ENCODE measurements at places on chromosomes 3 and 15. TPM values are rescaled to one million over a fixed set of nuclear protein-coding genes. Genes with fewer than 3 reads are reported as not detected.
A peak's percentile ranks its signal among the peaks of the same experiment; 100 is the strongest.

DNA sequence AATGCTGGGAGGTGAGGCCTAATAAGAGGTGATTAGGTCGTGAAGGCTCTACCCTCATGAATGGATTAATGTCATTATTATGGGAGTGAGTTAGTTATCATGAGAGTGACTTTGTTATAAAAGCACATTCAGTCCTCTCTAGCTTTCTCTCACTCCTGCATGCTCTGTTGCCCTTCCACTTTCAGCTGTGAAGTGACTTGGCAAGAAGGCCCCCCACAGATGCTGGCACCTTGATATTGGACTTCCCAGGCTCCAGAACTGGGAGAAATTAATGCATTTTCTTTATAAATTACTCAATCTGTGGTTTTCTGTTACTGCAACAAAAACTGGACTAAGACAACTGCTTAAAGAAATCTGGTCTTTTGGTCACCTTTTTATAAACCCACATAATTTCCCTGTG lies 144.3 kb downstream of the FBN1 start:
- DNase-seq: no peak

DNA sequence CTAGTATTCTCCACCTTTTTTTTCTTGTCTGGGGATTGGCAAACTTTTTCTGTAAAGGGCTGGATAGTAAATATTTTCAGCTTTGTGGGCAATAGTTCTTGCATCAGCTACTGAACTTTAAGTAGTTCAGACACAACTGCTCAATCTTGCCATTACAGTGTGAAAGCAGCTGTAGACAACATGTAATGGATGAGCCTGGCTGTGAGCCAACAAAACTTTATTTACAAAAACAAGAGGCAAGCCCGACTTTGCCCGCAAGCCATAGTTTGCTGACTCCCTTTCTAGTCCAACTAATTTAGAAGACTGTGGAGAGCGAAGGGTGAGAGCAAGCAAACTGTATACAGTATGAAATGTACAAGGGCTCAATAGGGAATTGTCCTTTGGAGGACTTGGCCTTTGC lies 6.2 kb downstream of the FRMD4B start:
- DNase-seq: no peak

Gene GOLGA6D
- not detected for total RNA-seq

DNA sequence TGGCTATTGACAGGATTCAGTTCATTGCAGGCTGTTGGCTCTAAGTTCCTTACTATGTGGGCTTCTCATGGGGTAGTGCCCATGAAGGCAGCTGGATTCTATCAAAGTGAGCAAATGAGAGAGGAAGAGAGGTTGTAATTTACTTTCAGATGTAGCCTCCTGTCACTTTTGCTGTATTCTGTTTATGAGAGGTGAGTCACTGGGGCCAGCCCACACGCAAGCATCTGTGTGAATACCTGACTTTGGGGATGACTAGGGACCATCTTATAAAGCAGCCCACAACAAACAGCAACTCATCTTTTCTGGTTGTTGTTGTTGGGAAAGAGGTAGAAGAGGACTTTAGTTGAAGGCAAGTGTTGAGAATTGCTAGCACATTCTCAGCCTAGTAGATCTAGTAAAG lies 506.3 kb upstream of the GRM7 start:
- DNase-seq: no peak

GRCh38 chr15:31831596-31831995 lies 198.7 kb upstream of the CHRNA7 start:
- DNase-seq: no peak

- DNase-seq: no peak
Observed at GRCh38 chr15:90981681-90982080, 12.7 kb downstream of the PRC1 start.

- no peak for DNase-seq
Observed at GRCh38 chr3:54877730-54878129, 50.1 kb downstream of the LRTM1 start.

DNA sequence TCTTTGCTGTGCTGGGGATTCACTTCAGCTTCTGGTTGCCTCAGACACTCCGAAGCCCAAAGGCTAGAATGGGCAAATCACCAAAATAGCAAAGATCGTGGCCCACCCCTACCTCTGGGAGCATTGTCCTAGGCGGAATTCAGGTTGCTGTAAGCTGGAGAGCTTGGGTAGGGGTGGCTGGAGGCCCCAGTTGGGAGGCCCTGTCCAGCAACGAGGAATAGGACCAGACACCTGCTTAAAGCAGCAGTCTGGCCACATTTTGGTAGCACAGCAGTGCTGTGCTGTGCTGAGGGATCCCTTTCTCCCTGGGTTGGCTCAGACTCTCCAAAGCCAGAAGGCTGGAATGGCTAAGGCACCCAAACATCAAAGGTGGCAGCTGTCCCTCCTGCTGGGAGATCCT lies 99.3 kb downstream of the CLDN1 start:
- DNase-seq: no peak

Gene GNAT1
- not detected for total RNA-seq

DNA sequence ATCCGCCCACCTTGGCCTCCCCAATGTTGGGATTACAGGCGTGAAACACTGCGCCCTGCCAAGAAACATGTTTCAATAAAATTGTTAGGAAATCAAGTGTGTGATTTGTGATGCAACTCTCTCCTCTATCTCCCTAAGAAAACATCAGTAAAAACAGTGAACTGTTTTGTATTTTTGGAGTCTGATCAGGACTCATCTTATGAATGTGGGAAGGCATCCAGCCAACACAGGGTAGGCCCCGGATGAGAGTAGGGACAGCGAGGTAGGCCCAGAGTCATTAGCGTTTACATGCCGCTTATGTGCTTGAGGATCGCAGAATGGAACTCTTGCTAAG lies 884 bp upstream of the GLYCTK start:
- no peak for DNase-seq

DNA sequence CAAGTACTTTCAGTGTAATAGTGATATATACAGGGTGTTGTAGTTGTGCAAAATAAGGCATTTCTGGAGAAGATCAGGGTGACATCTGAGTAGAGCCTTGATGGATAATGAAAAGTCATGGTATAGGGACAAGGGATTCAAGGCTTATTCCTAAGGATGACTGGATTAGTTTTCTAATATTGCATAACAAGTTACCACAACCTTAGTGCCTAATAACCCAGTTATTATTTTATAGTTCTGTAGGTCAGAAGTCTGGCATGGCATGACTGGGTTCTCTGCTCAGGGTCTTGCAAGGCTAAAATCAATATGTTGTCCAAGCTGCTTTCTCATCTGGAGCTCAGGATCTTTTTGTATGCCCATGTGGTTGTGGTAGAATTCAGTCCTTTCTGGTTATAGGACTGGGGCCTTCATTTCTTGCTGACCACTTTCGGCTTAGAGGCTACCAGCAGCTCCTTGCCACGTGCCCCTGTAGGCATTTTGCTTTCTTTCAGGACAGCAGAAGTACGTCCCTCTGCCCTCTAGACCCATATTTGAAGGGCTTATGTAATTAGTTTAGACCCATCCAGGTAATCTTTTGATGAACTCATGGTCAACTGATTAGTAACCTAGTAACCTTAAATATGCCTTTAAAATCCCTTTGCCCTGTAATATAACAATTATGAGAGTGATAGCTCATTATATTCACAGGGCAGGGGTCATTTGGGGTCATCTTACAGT lies 73.2 kb upstream of the LRRFIP2 start:
- no peak for DNase-seq

GRCh38 chr15:38842226-38842625 lies 277.6 kb upstream of the RASGRP1 start:
- no peak for DNase-seq

GRCh38 chr15:89322822-89323221 lies 11.8 kb downstream of the POLG start:
- no peak for DNase-seq

GRCh38 chr3:86147119-86147518 lies 843.8 kb downstream of the VGLL3 start:
- DNase-seq: no peak

Gene ZNF620
- total RNA-seq: 6.4 TPM

DNA sequence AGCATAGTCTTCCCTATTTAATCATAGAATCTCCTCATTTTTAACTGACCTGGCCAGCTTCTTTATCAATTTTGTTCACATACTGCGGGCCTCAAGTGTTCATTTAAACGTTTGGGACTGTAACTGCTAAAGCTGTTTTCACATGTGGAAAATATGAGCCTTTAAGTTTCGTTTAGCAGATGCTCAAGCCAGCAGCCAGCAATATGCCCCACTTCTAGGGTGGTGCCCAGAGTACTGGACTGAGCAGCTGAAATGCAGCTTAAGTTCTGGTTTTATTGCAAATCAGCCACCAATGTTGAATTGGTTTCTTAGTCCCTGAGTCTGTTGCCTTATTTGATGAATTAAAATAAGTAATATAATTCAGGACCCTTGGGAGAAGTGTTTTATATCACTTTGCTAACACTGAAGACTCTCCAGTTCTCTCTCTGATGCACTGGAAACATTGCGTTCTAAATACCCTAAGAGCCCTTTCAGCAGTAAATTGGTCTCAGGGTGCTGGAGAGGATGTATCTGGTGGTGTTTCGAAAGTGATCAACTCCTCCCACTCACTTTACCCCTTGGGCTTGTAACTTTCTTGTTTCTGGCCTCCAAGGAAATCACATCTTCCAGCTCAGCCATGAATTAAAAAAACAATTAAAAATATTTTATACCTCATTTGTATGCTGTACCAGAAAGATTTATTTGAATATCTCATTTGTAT lies 61.7 kb downstream of the B3GALNT1 start:
- no peak for DNase-seq

DNA sequence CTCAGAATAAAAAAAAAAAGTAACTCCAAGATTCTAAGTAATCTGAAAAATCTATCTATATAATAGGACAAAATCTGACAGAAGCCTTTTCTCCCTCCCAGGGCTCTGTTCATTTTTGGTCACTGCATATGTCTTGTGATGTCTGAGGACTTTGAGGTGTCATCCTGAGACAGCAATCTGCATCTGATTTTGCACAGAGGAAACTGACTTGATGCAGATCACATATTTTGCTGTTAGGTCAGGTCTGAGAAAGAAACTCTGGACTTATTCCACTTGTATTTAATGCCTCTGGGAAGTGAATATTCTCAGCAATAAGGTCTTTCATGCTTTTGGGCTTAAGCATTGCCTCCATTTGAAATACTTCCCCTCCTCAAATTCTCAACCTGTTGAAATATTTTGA lies 295.2 kb upstream of the THBS1 start:
- DNase-seq: no peak

Gene GOLGA6L10
- total RNA-seq: 0.41 TPM

- DNase-seq: no peak
Observed at GRCh38 chr3:108489776-108490175, 20.6 kb downstream of the MYH15 start.

DNA sequence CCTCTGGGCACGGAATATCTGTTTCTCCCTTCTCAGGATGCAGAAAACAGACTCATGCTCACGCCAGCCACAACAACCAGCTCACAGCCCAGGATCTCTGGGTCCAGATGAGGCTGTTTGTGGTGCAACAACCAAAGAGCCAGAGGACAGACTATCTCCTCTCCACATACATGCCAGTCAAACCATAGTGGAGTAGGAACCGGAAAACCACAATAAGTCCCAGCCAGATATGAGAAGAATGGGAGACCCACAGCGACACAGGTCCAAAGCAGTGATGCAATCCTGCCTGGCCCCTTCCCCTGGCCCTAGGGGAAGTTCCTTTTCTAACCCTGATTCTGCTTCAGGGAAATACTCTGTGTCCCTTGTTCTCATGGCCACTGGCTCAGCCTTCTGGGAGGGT lies 27.6 kb downstream of the MEX3B start:
- no peak for DNase-seq

DNA sequence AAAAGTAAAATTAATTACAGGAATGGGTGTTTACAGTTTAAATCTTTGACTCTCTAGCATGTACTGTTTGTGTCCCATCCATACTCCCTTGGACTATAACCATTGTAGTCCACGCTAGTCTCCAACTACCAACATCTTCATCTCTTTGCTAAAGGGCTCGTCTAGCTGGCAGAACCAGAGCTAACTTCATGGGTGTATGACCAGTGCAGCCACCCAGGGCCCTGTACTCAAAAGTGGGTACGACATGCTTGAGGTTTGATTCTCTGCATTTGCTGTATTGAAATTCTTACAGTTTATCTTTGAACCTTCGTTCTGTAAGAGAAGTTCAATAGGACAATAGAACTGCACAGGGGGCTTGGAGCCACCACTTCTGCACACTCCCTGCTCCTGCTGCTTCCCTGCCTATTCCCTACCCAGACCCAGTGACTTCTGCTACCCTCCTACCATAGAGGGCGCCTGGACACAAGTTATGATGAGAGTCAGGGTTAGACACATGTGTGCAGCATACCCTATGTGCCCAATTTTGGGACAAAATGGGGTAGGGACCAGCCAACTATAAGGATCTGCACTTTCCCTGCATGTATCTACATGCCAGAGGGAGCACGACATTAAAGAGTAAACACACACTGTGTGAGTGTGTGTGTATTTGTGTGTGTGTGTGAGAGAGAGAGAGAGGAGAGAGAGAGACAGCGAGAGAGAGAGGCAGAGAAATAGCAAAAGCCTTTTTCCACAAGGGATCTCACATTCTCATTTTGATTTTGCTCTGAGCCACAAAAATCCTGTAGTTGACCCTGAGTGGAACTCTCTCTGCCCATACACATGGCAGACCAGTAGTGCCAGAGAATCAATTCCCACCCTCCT lies 59.0 kb upstream of the NECTIN3 start:
- DNase-seq: no peak

DNA sequence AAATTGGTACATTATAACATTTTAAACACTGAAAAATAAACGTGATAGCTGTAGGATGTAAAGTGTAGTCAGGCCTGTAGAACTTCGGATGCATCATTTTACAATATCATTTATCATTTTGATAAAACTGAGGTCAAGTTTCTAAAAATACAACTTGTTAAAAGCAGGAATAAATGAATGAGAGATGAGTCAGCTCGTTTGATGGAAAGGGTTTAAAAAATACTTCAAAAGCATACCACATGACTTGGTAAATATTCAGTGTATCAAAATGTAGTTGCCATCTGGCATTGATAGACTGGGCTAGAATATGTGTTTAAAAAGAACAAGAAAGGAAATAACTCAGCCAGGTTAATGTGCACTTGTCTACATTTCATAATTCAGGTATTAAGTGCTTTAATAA lies 357.0 kb downstream of the TIGIT start:
- DNase-seq: no peak

- peak; percentile 64 for DNase-seq
Observed at GRCh38 chr3:52299879-52300611, 12.4 kb downstream of the GLYCTK start.

DNA sequence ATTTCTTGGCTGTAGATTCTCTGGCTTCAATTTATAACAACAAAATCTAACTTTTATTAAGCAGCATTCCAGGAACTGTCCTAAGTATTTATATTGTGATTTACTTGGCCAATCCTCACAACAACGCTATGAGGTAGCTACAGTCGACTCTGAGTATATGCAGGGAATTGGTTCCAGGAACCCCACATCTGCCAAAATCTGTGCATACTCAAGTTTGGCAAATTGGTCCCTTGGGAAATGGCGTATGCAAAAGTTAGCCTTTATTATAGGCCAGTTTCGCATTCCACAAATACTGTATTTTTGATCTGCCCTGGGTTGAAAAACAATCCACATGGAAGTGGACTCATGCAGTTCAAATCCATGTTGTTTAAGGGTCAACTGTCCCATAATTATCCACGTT lies 53.9 kb downstream of the RAP2B start:
- DNase-seq: no peak

Gene NRG4
- total RNA-seq: 2.2 TPM

All from lower lobe of right lung (tissue), 2 donors.